Suprapubic skin (tissue), 4 donors: ENCODE measurements at places on chromosomes 6 and 20. TPM values are rescaled to one million over a fixed set of nuclear protein-coding genes. Genes with fewer than 3 reads are reported as not detected.

Gene SH3BGRL2
- total RNA-seq, result 30.5 TPM

DNA sequence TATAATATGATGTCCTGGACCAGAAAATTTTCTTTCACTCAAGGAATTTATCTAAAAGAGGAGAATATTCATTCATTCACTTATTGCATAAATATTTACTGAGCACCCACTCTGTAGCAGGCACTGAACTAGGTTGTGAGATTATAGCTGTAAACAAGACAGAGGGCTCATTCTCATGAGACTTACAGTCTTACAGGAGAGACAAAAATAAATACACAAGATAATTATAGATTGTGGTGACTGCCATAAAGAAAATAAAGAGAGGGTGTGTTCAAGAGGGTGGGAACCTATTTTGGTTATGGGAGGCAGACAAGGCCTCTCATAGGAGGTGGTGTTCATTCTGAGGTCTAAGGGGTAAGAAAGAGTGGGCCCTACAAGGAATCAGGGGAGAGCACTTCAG, 109.9 kb upstream of the SUPT3H start:
- no peak for DNase-seq
- H3K4me1 ChIP-seq, result no peaks in the 10 kb centered on the region
- no peak overlapping the region for H3K4me3 ChIP-seq

DNA sequence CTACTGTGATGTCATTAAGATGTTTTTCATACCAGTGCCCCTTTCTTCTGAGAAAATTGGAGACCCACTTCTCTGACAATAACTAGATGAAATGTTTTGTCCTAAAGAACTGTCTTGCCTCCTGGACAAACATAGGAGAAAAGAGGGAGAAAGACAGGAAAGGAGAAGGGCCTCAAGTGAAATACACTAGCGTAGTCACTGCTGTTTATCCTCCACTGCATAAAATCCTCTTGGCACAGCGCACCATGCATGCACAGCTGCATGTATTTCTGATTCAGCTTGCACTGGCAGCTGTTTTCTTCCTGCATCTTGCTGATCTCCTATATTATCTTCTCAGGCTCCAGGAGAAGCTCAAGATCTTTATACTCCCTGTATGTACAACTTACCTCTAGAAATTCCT, 158.0 kb upstream of the BMP5 start:
- H3K4me1 ChIP-seq, result no peaks in the 10 kb centered on the region
- no peaks in the 10 kb centered on the region for H3K27me3 ChIP-seq
- DNase-seq, result no peak
- no peak overlapping the region for H3K4me3 ChIP-seq
- H3K36me3 ChIP-seq, result no peaks in the 10 kb centered on the region

DNA sequence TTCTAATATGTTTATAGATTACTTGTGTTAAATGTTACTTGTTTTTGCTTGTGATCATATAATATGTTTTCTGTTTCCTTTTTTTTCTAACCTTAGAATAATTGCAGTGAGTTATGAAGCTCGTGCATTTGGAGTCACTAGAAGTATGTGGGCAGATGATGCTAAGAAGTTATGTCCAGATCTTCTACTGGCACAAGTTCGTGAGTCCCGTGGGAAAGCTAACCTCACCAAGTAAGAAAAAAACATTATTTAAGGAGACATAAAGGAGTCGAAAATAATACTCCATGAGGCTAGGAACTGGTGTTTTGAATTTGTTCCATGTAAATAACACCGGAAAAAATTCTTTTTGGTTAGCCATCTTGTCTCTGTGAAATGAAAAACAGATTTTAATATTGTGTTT, 6.9 kb downstream of the POLH start:
- H3K27me3 ChIP-seq, result no peaks in the 10 kb centered on the region
- H3K27ac ChIP-seq, result no peak overlapping the region
- H3K4me1 ChIP-seq, result peaks cover 3% of the 10 kb centered on the region
- no peak for DNase-seq

DNA sequence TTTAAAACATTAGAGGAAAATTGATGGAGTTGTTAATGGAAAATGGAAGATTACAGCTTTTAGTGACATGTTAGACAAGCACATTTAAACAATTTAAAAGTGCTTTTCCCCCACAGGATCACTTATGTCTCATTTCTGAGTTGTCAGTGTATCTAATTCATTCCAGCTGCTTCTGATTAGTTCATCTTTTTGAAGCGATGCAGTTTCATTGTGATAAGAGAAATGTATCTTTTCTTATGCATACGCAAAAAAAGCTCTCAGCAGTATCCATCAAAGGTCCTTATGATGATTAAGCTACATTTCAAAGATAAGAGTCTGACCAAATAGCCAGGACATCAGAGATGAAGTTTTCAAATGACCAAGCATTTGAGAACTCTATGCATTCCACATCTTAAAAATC, 572.6 kb upstream of the SYNCRIP start:
- H3K36me3 ChIP-seq, result no peaks in the 10 kb centered on the region
- H3K4me3 ChIP-seq, result no peak overlapping the region
- no peaks in the 10 kb centered on the region for H3K4me1 ChIP-seq
- H3K27ac ChIP-seq, result no peak overlapping the region
- H3K27me3 ChIP-seq, result no peaks in the 10 kb centered on the region
